Right lung (tissue), 10 donors: ENCODE measurements at places on chromosomes 6 and 20.

DNA sequence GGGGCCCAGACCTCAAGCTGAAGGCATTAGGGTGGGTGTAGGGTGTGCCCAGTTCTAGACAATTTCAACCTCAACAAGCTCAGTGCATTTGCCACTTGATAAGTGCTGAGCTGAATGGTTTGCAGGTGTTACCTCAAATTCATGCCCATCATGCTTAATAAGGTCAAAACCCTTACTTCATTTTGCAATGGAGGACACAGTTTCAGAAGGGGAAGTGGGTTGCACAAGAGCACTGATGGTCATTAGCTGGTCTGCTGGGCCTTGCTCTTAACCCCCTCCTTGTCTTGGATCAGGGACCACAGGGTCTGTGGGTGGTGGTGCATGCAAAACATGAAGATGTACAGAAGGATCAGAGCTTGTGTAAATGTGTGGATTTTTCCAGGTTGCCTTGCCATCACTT lies 71.0 kb upstream of the SIRPA start:
- no peak for DNase-seq

DNA sequence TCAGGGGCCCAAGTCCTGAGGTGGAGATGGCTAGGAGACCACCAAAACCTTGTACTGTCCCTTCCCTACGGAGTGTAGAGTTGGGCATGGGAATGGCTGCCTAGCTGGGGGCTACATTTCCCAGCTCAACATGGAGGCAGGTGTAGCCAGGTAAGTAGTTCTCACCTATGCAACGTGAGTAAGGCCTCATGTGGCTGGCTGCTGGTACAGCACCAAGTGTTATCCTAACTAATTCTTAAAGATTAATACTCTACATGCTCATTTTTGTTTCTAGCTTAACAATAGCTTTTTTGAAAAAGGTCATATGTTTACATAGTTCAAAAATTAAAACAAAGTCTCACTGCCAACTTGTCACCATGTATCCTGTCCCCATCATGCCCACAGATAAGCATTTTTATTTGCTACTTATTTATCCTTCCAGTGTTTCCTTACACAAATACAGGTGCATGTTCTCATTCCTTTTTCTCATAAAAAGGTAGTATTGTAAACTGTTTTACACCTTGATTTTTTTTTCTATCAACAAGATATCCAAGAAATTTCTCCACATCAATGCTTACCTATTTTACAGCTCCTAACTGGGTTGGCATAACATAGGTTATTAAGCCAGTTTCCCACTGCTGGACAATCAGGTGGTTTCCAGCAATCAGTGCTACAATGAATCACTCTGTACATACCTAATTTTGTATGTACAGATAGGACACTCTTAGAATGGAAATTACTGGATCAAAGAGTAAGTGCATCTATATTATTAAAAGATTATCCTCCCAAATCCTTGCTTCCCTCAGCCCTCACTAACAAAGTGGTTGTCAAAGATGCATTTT lies 25.5 kb downstream of the ABHD12 start:
- no peak for DNase-seq

- peak; percentile 11 for DNase-seq
Measured at GRCh38 chr20:49534255-49534712, 33.7 kb downstream of the PTGIS start.

DNA sequence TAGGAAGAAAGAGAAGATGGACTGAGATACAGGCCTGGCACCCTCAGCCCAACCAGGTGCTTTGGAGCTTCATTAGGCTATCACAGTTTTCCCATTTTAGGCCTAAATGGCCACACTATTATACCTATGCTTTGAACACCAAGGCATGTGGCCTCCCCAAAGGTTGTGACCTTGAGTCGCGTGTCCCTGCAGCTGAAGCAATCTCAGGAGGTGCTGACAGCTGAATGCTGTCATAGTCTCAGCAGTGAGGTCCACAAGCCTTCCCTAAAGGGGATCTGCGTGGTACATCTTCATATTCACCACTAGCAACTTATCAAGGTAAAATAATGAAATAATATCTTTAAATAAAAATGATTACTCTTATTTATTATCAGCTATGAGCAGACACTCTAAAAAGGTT lies 707.9 kb upstream of the NRSN1 start:
- DNase-seq, result no peak

DNA sequence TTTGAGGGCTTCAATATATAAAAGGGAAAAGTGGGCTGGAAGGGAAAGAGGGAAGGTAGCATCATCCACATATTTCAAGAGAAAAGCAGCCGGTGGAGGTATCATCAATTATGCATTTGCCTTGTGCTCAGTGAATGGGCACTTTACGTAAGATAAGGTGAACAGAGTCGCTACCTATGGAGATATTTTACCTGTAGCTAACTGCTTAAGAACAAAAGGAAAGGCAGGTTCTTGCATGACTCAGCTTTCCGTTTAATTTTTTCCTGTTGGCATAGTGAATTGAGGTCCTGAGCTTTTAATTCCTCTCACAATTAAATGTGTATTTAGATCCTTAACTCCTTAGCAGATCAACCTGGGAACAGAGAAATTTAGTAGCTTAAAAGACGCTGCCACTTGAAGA lies 25.5 kb upstream of the PLCB4 start:
- DNase-seq, result no peak

GRCh38 chr6:17224056-17224455 lies 57.1 kb upstream of the RBM24 start:
- DNase-seq, result no peak

DNA sequence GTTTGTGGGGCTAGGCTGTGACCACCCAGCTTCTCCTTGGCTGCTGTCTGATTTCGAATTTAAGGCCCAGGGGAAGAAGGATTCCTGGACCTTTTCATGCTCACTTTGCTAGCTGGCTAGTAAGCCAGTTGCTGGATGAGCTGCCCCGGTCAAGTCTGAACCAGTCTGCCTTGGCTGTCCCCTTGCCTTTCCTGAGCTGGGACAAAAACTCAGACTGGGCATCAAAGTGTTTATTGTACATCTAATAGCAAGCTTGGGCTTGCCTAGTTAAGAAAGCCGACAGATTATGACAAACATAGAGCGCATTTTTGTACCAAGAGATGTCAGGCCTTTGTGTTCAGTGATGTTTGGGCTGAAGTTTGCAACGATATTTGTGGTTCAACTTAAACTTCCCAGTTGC lies 750 bp upstream of the PAK5 start:
- DNase-seq, result no peak
